ENCODE measurements at places on chromosomes 1 and 21.

DNA sequence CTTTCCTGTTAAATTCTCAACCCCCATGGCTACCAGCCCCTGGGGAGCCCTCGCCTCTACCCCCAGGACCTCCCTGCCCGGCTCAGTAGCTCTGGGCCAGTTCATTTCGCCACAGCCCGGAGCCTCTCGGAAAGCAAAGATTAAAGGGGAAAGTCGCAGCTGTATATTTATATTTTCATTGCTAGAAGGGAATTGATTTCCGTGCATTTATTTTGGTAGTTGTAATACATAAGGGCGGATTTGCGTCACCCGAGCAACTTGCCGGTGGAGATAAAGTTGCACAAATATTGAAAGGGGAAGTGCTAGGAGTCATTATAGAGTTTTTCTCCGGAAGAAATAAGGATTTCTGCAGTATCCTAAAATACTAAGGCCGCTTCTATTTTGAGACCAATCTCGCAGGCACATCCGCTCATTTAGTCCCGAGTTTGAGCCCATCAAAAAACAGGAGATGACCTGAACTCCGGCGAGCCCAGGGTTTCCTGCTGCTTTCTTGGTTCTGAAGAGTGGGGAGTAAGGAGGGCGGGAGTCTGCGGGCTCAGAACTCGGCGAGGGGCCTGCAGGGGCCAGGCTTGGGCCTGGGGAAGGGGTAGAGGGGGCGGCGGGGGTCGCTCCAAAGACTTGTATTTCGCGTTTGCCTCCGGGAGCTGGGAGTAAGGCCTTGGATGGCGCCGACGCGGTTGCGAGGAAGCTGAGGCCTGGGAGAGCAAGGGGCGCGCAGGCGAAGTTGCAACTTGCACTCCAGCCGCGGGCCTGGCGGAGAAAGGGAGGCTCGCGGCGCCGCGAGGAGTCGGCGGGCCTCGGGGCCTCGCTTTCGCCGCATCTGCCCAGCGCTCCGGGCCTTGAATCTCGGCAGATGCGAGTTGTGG, 2.5 kb upstream of the HLX start:
- no peak for DNase-seq

- DNase-seq, result no peak
Measured at GRCh38 chr1:119308806-119309205, 59.8 kb upstream of the HAO2 start.

DNA sequence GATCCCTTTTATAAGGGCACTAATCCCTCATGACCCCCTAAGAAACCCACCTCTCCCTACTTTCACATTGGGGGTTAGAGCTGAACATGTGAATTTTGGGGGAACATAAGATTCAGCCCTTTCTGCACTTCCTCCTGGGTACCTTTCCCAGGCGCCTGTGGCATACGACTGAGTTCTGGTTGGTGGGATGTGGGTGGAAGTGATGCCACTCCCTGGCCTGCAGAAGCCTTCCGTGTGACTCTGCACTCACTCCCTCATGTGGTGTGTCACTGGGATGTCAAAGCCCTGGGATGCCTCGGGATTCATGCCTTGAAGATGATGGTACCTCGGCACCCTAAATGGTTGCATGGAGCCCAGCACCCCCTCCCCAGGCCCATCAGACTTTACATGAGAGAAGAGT, 28.3 kb upstream of the VASH2 start:
- DNase-seq, result no peak

DNA sequence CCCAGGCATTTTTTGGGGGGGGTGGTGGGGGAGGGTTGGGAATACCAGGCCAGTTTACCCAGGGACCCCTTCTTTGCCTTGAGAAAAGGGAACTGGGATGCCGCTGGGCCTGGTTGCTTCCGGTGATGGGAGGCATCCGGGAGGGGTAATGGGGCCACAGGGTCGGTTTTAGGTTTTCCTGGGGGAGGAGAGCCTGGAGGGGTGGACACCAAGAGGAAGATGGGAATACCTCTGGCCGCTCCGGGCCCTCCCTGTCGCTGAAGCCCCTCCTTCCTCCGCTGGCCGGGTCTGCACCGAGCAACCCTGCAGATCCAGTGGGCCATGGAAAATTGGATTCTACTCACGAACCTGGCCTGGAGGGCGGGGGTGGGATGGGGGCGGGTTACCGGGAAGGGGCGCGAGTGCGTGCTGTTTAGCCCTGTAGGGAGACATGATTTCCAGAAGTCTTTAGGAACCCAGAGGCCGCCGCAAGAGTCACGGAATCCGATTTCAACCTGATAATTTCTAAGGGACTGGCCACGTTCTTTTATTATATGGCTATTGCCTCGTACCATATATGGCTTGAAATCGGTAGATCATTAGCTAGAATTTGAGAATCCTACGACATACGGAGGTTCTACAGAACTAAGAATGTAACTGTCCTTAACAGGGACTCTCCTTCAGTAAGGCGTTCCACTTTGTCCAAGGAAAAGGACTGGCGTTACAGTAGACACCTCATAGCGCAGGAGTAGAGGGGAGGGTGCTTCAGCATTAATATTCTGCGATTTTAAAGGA, 749 bp downstream of the AKIRIN1 start:
- no peak for DNase-seq

DNA sequence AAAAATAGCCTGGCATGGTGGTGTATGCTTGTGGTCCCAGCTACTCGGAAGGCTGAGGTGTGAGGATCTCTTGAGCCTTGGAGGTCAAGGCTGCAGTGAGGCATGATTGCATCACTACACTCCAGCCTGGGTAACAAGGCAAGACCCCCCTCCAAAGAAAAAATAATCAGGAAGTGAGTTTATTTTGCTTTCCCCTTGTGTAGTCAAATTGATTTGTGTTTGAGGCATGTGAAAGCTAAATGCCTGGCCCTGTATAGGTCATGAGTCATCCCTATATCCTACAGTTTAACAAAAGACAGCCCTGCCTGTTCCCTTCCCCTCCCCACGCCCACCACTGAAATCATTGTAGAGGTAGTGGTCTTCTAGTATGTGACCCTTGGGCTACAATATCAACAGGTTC, 241.4 kb upstream of the JUN start:
- no peak for DNase-seq

DNA sequence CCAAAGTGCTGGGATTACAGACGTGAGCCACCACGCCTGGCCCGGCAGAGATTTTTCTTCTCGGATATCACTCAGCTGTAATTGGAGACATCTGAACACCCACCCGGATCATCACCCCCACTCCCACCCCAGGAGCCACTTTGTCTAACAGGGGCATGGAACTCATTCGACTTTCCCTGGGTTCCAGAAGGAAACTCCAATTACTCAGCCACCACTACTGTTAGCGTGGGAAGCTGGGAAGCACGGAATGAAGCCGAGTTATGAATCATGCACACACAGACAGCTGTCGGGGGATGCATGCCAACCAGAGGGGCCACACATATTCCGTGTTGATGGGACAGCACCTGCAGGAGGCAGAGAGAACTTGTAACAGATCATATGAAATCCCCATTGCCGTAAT, 85.2 kb downstream of the HLCS start:
- DNase-seq, result no peak
